ENCODE measurements at places on chromosomes 4 and X.
A peak's percentile ranks its signal among the peaks of the same experiment; 100 is the strongest.

GRCh38 chr4:183508697-183509335 is 4.0 kb downstream of the ING2 start:
- DNase-seq = no peak

DNA sequence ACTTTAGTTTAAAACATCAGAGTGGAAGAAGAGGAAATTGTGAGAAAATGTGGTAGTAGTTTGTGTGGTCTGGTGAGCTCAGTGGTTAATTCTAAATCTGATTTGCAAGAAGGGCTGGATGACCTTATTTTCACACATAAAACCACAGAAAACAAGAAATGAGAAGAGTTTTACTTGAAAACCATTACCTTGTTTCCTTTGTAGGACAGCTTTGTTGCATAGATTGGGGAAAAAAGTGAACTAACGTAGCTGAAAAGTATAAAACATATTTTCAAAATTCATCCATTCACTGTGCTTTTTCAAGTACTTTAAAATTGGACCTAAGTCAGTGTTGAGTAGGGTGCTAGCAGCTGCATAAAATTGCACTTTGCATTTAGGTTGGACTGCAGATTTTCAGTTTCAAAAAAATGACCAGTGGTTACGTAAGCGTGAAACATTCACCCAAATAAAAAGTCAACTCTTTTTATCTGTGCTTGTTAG is 211.3 kb downstream of the ARHGAP10 start:
- peak; percentile 11 for DNase-seq

DNA sequence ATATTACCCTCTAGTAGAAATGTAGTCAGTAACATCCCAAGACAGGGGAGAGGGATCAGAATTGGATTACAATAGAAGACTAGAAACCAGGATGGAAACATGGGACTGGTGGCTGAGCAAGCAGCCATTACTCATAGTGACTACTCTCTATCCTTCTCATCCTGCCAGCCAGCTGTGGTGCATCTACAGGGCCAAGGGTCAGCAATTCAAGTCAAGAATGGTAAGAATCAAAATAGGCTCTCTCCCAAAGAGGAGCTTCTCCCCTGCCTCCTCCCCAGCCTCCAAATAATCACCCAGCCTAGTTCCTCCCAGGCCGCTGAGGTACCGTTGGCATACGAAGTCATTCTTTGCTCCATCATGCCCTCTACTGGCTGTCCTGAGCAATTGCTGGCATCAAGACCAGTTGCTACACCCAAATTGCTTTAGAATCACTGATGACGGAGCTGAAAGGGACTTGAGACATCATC is 19.4 kb downstream of the AWAT2 start:
- DNase-seq = peak; percentile 1

DNA sequence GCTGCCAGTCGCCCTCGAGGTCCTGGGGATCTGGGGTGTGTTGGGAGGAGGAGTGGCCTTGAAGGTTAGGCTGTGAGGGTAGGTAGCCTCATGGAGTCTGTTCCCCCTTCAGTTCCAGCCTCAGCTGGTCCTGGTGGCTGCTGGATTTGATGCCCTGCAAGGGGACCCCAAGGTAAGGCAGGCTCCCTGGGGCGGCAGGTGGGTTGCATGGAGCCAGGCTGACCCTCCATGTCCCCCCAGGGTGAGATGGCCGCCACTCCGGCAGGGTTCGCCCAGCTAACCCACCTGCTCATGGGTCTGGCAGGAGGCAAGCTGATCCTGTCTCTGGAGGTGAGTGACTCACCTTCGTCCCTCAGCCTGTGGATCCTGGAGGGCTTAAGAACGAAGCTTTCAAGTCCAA is 11.6 kb upstream of the ERAS start:
- no peak for DNase-seq

GRCh38 chrX:130555341-130555740 is 153.6 kb downstream of the RBMX2 start:
- no peak for DNase-seq

DNA sequence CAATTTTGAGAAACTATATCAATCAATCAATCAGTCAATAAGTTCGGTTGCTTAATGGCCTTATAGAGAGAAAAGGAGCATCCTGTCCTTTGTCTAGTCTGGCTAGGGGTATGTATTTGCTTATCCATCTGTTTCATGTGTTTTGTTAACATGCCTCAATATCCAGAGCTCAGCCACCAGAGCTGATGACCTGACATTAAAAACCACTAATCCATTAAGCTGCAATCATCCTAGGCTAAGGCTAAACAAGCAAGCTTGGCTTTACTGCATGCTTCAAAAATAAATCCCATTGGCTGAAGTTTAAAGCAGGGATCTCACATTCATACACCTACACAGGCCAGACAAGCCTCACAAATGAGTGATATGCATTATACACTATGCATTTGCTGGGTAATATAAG is 139.7 kb downstream of the INPP4B start:
- no peak for DNase-seq

DNA sequence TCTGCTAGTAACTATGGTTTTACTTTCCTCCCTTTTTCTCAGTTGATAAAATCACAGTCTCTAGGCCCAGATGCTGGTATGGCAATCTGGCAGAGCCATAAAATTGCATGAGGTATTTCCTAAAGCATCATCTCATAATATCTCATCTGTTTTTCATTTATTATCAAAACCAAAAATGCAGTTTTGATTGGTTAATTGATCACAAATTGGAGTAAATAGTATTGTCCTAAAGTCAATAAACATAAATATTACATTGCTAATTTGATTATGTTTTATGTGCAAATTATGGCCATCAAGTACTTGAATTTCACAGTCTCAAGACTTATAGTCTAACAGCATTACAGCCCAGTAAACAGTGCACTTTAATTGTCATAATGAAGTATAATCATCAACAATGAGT is 2365.6 kb downstream of the ARAP2 start:
- DNase-seq = no peak

GRCh38 chr4:94571298-94571697 is 119.6 kb downstream of the PDLIM5 start:
- DNase-seq = no peak

- DNase-seq = no peak
These were observed 87.5 kb downstream of the PPP3CA start for GRCh38 chr4:101259876-101260275.

DNA sequence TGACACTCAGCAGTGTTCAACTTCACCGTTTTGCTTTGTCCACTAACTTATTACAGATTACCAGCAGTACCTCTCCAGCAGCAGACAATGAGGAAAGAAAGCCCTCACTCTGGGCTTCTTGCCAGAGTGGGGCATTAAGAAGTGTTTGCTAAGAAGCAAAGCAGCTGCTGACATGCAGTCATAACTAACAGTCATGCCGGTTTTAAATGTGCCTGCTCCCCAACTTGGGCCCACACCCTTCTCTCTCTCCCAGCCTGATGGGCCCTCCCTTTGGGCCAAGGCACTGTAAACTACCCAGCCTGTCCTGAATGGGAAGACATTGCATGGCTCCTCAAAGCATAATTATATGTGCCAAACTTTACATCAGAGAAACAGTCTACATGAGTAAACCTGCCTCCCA is 54.6 kb upstream of the HHIP start:
- DNase-seq = no peak

DNA sequence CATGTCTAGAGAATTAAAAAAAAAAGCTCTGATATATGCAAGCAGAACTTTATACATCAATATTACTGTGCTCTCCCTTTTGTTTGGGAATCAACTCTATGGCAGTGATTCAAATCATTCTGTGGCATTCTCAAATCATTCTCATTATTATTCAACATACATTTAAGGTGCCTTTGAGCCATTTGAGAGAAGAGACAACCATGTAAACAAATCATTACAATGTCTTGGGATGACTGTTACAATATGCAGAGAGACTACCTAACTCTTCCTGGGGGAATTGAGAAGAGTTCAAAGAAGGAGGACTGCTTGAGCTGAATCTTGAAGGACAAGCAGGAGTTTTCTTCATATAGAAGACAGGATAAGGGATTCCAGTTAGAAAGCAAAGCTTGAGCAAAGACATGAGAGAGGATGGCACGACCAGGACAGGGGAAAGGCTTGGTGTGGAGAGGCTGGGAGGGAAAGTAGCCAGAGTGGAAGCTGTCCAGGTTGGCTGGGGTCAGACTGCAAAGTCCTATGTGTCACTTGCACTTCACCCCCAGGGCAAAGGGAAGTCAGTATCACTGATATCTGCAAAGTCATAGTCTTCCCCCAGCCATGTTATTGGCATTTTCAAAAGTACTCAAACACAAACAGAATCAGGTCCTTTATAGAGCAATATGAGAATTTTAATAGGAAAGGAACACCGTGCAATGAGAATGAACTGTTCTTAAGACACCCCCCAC is 9.0 kb downstream of the SEC24D start:
- DNase-seq = no peak

DNA sequence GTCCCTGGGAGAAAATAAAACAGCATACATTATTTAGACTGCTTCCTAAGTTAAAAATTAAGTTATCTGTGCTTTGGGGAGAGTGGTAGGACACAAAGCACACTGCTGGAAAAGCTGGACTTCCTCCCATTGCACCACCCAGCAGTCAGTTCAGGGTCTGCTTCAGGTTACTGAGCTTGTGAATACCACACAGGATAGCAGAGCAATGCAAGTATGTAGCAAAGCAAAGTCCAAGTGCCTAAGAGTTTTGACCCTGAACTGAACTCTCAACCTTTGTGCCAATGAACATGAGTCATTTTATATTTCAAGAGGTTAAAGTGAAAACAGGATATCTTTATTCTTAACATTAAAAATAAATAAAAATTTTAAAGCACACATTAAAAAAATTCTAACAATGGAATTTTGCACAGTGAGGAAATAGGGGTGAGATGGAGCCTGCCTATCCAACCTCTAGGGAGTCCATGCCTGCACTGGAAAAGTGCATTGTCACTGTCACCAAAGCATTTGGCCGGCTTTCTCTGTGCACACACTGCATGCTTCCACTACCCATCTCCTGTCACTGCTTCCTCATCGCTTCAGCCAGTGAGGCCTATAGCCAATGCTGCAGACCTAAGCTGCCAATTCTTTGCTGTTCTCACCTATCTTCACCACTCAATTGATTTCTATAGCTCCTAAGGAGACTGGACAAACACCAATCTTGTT is 50.9 kb downstream of the ABCG2 start:
- DNase-seq = no peak

- DNase-seq = peak; percentile 29
These were observed 51.7 kb upstream of the CHRDL1 start for GRCh38 chrX:110847334-110847733.

DNA sequence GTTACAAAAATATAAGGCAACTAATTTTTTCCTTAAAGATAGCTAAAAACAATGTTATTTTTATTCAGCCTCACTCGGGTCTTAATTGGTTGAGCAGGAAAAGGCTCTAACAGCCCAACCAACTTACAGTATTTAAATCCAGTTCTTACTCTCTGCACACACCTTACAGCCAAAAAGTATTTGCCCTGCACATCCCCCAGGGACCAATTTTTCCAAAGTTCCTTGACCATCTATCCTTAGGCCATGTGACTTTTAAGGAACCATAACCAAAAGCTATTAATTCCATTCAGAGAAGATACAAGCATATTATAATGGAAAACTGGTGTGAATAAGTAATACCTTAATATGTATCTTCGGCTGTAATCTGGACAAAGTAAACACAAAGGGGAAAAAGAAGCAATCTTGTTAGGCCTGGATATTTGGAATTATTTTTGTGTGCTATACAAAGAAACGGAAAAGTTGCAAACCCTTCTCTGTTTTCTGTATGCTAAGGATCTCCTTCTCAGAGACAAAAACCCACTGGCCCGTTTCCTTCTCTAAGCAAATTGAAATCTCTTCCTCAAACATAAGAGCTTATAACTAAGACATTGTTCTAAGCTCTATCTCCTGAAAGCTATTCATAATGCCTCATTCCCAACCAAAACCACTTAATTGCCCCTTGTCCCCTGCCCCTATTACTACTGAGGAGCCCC is 1.0 kb upstream of the THAP9 start:
- DNase-seq = no peak

- no peak for DNase-seq
These were observed 216.4 kb upstream of the GYPA start for GRCh38 chr4:144356941-144357381.

DNA sequence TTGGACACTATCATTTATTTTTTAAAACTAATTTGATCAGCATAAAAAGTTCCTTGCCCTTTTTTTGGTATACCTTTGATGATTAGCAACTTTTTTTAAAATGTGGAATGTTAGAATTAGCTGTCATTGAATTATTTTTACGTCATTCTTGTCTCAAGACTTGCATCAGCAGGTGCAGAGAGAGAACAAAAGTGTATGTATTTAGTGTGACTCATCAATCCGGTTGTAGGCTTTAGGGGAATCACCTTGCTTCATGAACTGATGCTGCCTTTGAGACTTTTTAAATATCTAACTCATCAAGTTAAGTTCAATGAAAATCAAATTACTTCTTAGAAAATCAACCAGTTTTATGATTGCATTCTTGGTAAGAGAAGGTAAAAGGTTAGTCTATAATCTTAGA is 125.1 kb downstream of the ARX start:
- no peak for DNase-seq

DNA sequence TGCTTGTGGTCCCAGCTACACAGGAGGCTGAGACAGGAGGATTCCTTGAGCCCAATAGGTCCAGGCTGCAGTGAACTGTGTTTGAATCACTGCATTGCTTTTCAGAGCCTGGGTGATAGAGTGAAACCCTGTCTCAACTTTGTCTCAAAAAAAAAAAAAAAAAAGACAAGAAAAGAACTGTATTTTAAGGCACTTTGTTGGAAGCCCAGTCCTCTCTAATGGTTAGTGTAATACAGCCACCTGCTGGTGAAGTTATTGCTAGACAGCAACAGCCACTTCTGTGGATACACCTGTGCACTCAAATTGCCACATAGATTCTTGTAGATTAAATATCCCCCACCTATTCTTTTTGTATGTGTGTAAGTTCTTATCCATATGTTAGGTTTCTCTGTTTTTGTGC is 10.1 kb upstream of the FGG start:
- DNase-seq = peak; percentile 41

GRCh38 chr4:66949419-66949818 is 595.9 kb downstream of the CENPC start:
- DNase-seq = peak; percentile 24

DNA sequence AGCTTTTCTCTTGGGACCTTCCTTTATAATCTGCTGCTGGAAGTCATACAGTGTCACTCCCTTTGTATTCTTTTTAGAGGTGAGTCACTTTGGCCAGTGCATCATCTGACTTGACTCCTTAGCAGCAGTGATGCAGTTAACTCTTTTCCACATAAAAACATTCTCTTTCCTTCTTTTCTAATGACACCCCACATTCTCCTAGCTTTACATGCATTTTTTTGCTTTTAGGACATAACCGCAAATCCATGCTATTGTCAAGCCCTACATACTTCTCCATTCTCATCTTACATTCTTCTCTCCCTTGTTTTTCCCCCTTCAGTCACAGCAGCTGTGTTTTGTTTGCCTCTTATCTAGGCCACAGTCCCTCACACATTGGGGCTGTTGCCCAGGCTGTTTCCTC is 55.1 kb downstream of the ZNF330 start:
- DNase-seq = no peak

GRCh38 chr4:43242606-43243005 is 350.1 kb downstream of the GRXCR1 start:
- no peak for DNase-seq
